ENCODE measurements at places on chromosomes 16 and 17.

DNA sequence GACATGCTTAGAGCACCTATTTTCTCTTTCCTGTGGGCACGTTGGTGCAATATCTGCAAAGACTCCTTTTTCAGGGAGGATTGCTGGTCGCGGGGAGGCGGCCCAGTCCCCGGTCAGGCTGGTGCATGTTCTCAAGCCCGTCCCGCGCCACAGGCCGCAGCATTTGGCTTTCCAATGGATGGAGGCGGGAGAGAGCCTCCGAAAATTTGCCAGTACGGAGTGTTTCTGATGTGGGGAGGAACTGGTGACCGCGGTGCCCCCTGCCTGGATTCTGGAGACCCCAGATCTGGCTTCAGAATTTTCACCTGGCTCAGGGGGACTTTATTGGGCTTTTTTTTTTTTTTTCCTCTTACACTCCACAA lies 2.3 kb downstream of the CMIP start:
- no peak for DNase-seq

DNA sequence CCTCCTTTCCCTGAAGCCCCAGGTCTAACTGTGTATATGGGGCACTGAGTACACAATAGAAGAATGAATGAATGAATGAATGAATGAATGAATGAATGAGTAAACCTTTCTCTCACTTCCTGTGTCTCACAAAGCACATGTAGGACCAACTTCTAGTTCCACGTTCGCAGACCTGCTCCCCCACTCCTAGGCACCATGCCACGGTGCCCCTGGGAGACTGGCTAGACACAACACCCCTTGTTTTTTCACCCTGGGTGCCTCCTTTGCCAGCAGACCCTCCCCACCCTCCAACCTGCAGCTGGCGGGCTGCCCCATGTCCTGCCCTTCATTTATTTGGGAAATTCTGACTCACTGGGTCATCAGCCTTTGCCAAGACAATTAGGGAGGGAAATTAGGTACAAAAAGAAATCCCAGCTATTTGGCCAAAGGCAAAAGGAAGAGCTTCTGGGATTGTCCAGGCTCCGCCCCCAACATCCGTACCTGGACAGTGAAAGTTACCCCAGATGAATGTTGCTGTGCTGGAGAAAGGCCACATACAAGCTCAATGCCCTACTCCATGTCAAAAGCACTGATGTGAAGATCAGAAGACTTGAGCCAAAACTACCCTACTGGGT lies 7.7 kb downstream of the CES1 start:
- DNase-seq = no peak

DNA sequence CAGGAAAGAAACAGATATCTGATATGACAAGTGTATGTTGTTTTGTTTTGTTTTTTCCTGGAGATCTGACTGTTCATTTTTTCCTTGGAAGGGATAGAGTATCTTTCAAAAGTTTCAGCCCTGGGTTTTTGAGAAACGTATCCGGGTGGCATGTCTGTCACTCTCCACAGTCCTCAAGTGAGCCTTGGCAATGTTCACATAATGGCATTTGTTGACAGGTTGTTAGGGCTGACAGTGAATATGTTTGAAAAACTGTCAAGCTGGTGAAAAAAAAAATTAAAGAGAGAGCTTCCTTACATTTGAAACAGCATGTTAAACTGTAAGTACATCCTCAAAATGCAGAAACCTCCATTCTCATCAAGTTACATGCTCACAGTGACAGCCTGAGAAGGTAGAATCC lies 113.0 kb upstream of the DYNLRB2 start:
- DNase-seq = no peak

DNA sequence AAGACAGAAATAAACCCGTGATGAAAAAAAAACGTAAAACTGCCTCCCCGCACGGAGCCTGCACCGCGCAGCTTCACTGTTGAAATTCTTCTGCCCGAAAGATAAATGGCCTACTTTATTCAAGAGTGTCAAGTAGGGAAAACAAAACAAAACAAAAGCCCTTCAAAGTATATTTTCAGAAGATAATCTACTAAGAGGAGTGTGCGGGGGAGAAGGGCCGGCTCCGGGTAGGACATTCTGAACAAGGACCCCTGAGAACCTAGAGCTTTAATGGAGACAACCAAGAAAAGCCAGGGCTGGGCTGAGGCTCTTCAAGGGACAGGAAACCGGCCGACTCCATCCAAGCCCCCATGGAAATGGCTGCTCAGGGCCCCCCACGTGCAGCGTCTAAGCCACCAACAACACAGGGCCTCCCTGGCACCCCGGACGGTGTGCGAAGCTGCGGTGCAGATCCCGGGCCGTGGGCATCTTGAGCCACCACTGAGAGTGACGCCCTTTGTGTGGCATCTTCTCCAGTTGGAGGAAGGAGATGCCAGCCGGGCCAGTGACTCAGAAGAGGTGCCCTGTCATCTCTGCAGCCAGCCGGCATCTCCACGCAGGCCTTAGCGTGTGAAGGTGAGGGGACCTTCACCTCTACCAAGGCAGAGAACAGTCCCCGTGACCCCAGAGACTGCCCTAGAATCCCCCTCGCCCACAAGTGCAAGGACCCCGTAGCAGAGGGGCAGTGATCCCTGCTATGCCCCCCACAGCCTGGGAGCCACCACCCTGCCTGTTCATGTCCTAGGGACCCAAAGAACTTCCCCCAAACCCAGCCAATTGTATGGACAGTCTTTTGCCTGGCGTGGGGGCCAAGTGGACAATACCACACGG lies 250.8 kb downstream of the C16orf95 start:
- no peak for DNase-seq

DNA sequence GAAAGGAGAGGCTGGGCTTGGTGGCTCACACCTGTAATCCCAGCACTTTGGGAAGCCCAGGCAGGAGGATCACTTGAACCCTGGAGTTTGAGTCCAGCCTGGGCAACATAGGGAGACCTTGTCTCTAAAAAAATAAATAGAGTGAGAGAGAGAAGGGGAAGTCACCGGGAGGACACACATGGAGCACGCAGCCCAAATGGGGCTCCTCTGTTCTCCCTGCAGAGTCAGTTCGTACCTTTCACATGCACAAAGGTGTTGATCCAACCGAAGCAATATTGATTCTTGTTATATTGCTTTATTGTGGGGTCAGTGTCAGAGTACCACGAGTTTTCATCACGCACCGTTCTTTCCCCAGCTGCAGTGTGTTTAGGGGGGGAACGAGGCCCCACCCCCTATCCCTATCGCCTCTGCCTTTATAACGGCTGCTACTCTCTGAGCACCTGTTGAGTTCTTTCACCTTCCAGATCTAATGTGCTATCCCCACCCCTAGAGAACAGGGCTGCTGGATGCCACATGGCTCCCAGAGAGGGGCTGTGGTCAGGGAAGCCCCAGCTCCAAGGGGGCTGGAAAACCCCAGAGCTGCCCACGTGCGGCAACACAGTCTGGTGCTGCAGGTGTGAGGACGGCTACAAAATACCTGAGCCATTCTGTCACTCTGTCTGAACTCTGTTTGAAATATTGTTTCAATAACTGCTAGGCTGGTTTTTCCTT lies 1.0 kb upstream of the TMEM235 start:
- no peak for DNase-seq

DNA sequence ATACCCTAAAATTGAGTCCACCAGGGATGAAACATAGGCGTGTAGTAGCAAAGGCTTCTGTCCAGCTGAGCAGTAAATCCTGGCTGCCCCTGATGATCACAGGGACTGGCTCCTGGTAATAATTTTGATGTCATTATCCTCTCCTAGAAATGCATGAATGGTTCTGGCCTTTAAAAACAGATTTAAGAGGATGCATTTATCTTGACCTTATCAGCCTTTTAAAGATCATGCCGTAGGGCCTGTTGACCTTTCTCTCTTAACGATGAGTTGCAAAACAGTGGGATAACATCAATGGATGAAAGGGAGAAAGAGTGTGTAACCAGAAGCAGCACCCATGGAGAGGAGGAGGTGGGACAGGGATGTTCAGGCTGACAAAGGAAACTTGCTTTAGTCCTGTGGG lies 128.5 kb downstream of the CA10 start:
- no peak for DNase-seq

DNA sequence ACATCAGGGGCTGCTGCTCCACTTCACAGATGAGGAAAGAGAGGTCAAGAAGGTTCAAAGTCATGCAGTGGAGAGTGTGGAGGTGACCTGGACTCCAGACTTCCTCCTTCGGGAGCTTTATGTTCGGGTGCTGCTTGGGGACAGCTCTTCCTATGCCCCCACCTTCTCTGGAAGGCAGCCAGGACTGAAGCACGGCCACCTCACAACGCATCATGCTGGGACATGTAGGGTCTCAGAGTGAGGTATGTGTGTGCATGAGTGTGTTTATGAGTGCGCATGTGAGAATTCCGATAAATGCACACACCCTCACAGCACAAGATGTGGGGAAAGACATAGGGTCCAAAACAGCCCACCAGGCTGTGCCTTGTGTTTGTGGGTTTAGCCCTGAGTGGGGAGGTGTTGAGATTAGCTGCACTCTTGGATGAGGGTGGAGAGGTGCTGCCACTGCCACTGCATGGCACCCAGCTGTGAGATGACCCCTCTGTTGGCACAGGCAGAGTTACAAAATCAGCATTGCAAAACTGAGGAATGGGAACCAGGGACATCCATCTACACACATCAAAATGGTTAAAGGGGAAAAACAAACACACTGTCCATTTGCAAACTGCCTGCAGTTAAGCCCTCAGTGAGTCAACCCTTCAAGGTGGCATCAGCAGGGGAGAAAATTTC lies 367.4 kb downstream of the SEC14L1 start:
- no peak for DNase-seq

Data from CD8-positive, alpha-beta memory T cell (primary cell).